ENCODE measurements at places on chromosomes 13 and 19. TPM values are rescaled to one million over a fixed set of nuclear protein-coding genes. Genes with fewer than 3 reads are reported as not detected.

DNA sequence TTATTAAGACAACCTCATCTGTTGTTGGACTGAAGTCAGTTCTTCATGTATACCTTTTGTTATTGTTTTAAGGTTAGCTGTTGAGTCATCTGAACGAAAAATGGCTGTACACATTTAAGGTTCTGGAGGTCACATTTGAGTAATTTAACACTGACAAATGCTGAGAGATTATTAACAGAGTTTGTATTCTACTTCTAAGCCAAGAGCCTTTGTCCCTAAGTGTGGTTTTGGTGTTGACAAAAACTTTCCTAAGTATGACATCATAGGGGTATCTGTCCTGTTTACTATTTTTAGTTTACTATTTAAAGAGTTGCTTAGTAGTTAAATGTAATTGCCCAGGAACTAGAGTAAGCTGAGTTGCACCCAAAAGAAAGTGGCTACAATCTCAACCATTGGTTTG is 71.9 kb downstream of the CDK8 start:
- no peak for DNase-seq

Gene WASF3
- total RNA-seq = 10.5 TPM

Gene FBXO17
- total RNA-seq = 1.7 TPM

DNA sequence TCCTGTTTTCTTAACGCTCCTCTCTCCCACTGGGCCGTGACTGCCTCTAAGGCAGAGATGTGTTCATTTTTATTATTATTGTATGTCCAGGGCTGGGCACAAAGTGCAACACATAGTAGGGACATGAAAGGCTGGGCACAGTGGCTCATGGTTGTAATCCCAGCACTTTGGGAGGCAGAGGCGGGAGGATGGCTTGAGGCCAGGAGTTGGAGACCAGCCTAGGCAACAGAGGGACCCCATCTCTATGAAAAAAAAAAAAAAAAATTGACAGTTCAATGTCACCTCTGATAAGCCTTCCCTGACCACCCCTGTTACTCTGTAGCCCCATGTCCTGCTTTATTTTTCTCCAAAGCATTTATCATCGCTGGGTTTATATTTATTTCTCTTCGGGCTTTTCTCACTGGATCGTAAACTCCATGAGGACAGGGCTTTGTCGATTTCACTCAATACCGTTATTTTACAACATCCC is 481 bp upstream of the SAE1 start:
- no peak for DNase-seq

Gene KCNC3
- total RNA-seq = 2.0 TPM

DNA sequence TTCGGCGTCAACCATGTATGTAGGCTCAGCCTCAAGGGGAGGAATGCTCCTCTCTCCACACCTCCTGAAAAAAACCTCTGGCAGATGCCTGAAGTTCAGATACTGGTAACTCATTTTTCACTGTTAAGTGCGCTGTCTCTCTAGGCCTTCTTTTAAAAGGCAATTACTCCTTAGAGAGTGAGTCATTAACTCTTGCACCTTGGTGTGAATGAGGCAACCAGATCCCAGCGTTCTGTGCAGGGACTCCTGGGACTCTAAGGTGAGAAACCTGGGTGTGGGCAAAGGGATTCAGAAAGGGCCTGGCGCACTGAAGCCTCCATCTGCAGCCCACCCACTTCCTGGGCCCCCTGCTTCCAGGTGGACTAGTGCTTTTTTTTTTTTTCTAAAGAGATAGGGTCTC is 71.7 kb downstream of the SIAH3 start:
- DNase-seq = no peak

Gene ZNF85
- total RNA-seq = 2.2 TPM

Gene OVOL3
- total RNA-seq = not detected

GRCh38 chr19:40692212-40692551 is 1.7 kb upstream of the NUMBL start:
- DNase-seq = no peak

Gene DLEU7
- total RNA-seq = 0.08 TPM

- DNase-seq = no peak
Observed at GRCh38 chr19:7545904-7546303, 10.4 kb downstream of the PNPLA6 start.

DNA sequence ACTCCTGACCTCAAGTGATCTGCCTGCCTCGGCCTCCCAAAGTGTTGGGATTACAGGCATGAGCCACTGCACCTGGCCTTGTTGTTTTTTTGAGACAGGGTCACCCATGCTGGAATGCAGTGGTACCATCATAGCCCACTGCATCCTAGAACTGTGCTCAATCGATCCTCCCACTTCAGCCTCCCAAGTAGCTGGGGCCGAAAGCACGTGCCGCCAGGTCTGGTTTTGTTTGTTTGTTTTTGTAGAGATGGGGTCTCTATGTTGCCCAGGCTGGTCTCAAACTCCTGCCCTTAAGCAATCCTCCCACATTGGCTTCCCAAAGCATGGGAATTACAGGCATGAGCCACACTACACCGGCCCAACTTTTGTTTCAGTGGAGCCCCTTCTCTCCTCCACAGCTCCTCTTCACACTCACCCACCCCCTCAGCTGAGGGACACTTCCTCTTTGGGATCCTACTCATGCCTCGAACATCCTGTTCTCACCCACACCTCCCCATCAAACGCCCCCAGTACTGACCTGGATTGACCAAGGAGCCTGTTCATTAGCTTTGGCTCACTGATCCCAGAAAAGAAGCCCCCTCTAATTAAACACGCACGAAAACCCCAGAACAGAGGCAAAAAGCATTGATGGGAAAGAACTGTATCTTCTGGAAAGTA is 12.8 kb upstream of the CERS4 start:
- DNase-seq = no peak

DNA sequence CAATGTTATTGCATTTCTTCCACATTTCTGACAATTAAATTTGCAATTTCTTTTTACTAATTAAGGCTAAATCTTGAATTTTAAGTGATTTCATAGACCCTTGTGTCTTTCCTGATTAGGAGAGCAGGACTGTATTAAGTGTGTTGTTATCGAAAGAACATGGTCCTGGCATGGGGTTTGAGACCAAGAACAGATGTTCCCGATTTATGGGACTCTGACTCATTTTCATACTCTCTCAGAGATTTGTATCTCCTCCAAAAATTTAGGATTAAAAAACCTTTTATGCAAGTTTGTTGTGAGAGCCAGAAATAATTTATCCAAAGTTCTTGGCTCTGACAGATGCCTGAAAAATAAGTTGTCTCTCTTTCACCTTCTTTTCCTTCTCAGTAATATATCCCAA is 589.3 kb upstream of the ARGLU1 start:
- no peak for DNase-seq
